ENCODE measurements at places on chromosomes 5 and 9. TPM values are rescaled to one million over a fixed set of nuclear protein-coding genes. Genes with fewer than 3 reads are reported as not detected.

Gene UNC13B
- 70.4 TPM for polyA plus RNA-seq

Gene NMUR2
- 0.26 TPM for polyA plus RNA-seq

GRCh38 chr5:71778678-71779276 is 59.7 kb downstream of the CARTPT start:
- peak; percentile 20 for DNase-seq

GRCh38 chr9:32706725-32707100 is 71.2 kb upstream of the TAF1L start:
- DNase-seq = no peak

- DNase-seq = no peak
Measured at GRCh38 chr5:160655717-160656116, 196.3 kb downstream of the ATP10B start.

GRCh38 chr5:38453921-38454320 is 102.5 kb downstream of the LIFR start:
- DNase-seq = no peak

GRCh38 chr5:14452685-14453454 is 128.7 kb upstream of the OTULINL start:
- peak; percentile 37 for DNase-seq

- DNase-seq = no peak
Measured at GRCh38 chr5:3222924-3223323, 372.7 kb upstream of the IRX1 start.

DNA sequence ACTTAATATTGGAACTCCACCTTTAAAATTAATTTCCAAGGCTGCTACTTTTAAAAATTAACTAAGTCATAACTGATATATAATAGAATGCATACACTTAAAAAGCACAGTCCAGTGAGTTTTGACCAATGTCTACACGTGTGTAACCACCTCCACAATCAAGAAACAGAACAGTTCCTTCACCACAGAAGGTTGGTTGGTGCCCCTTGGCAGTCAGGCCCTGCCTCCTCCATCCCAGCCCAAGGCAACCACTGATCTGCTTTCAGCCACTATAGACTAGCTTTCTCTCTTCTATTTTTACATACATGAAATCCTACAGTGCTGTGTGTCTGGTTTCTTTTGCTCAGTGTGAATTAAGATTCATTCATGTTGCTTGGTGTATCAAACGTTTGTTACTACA is 215.2 kb downstream of the CRB2 start:
- DNase-seq = no peak
